ENCODE measurements at places on chromosomes 5 and 9.

DNA sequence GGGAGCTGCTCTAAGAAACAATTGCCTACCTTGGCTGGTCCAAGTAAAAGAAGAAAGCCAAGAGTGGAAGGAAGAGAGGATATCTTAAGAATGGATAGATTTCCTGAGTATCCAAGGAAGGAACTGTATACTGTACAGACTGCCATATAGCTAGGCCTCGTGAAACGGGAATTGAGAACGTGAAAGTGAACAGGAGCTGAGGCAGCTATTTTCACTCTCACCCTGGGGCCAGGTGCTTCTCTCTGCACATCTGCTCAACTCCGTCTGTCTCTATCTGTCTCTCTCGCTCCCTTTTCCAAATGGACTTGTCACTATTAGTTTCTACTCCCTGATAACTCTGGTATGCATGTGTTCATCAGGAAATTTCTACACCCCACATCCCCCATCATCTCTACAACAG lies 35.9 kb upstream of the TESK1 start:
- DNase-seq: no peak

GRCh38 chr5:144585681-144586080 lies 415.0 kb downstream of the KCTD16 start:
- DNase-seq: no peak

- no peak for DNase-seq
Measured at GRCh38 chr9:5493679-5494511, 16.4 kb upstream of the PDCD1LG2 start.

- no peak for DNase-seq
Measured at GRCh38 chr9:114383521-114384231, 4.1 kb downstream of the AKNA start.

- no peak for DNase-seq
Measured at GRCh38 chr9:7146582-7146981, 388.8 kb downstream of the KDM4C start.

DNA sequence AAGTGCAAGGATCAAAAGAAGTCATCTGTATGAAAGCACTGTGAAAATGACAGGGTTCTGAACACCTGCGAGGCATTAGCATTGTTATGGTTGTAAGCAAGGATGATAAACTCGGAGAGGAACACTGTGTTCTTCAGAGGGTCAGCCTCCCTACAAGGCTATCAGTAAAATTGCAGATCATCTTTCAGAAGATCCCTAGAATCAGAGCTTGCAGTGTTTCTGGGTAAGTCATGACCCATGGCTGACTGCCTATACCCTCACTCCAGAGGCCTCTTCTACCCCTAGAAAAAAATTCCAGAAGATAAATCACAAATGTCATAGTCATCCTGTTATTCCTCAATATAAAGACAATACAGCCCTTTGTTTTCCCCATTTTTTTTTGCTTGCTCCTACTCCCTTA lies 292.6 kb downstream of the DMAC1 start:
- DNase-seq: no peak

Data from WERI-Rb-1 (cell line).